ENCODE measurements at places on chromosomes 1 and 21.

DNA sequence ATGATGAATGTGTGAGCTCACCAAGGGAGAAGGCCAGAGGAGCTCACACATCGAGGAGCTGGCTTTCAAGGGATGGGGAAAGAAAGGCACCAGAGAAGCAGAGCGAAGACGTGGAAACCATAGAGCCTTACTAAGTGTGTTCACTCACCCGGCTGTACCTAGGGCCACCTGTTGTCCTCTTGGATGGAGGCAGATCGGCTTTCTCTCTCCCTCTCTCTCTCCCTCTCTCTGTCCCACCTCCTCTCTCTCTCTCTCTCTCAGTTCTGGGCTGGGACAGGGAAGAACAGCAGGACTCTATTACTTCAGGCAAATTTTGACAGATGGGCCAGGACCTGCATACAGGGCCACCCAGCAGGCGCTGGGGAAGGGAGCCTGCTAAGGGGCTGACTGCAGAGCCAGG, 64.8 kb downstream of the HIVEP3 start:
- no peak for DNase-seq

- DNase-seq = no peak
These were observed 6.3 kb downstream of the PRCC start for GRCh38 chr1:156773607-156774006.

GRCh38 chr1:243821177-243821680, 28.8 kb downstream of the AKT3 start:
- DNase-seq = no peak

DNA sequence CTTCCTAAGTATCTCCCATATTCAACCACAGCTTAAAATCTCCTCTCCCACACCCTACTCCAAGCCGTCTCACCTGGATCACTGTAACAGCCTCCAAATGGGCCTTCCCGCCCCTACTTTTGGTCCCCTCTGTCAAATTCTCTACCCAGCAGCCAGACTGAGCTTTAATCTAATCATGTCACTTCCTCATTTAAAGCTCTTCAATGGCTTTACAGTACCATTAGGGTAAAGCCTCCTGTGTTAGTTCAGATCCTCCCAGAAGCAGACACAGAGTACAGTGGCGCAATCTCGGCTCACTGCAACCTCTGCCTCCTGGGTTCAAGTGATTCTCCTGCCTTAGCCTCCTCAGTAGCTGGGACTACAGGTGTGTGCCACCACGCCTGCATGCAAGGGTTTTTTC, 46.8 kb upstream of the PSEN2 start:
- DNase-seq = no peak

GRCh38 chr1:183131166-183131565, 54.9 kb upstream of the LAMC2 start:
- no peak for DNase-seq

- DNase-seq = no peak
These were observed 35.4 kb upstream of the DPH5 start for GRCh38 chr1:101060992-101061391.

- DNase-seq = no peak
These were observed 52.7 kb upstream of the CXADR start for GRCh38 chr21:17460094-17460493.

GRCh38 chr1:6178751-6179563, 1.2 kb downstream of the CHD5 start:
- DNase-seq = no peak

- no peak for DNase-seq
These were observed 907.6 kb upstream of the ADGRL2 start for GRCh38 chr1:80893115-80893514.

DNA sequence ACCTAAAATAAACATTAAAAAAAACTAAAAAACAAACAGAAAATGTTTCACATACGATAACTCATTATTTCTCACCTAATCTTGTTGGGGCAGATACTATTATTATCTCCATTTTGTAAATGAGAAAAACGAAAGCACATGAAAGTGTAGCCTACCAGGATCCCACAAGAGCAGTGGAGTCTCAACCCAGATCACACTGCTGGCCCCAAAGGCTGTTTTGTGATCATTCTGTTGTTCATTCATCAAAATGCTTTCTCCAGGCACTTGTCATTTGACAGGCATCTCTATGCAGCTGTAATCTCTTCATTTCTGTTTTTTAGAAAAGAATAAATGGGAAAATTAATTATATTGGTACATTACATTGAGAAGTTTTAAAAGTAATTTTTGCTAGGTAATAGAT, 67.5 kb downstream of the AK5 start:
- DNase-seq = no peak

- DNase-seq = no peak
These were observed 601.0 kb downstream of the NUF2 start for GRCh38 chr1:163922743-163923201.

DNA sequence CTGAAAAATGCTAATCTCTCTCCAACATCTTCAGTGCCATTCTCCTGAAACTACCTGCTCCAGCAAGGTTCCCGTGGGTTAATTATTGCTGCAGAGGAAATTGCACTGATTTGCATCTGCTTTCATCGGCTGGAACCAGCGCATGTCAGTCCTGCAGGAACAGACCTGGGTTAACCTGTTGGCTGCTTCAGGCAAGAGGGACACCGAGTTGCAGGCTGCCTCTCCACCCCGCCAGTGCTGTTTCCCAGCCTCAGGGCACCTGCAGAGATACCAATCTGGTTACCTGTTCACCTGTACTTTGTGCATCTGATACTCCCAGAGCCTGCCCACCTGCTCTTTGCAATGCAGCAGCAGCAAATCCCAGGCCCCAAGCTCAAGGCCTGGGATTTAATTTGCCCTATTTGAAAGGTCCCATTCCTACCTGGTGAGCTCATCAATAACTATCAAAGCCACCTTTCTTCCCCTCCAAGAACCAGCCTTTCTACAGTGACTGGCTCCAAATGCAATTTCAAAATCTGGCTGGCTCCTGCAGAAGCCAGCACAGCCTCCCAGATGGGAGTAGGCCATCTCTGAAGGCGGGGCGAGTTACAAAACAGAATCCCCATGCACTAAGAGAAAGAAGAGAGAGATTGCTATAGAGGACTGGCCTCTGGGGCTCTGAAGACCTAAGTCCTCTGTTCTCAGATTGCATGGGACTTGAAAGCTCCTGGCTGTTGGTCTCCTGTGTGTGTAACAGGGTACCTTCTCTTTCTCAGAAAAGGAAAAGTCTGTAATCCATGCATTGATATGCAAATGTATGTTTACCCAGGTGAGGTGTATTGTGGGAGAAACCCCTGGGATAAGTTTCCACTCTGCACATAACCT, 67.8 kb downstream of the TOMM20 start:
- DNase-seq = peak; percentile 76

- peak; percentile 9 for DNase-seq
These were observed 50.1 kb downstream of the CHD5 start for GRCh38 chr1:6130036-6130435.

DNA sequence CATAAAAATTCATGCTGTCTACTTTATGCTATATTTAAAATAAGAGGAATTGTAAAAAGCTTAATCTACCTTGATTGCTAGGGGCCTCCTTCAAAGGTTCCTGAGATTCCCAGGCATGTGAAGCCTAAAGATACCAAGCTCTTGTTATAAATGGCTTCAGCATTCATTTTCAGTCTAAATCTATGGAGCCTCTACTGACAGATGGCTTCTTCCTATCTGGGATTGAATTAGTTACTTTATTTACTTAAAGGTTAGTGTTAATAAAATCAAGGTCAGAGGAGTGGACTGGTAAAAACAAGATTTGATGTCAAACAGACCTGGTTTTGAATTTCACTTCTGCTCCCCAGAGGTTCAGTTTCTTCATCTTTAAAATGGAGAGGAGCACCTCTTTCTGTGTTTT, 93.7 kb downstream of the TNNI3K start:
- no peak for DNase-seq

DNA sequence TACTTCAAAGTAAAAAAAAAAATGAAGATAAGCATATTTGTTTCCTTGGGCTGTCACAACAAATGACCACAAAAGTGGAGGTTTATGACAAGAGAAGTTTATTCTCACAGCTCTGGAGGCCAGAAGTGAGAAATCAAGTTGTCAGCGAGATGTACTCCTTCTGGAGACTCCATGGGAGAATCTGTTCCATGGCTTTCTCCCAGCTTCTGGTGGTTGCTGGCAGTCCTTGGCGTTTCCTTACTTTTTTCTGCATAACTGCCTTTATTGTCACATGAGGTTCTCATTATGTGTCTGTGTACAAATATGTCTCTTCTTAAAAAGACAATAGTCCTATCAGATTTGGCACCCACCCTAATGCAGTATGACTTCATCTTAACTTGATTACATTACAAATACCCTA, 398.3 kb downstream of the KCNT2 start:
- DNase-seq = no peak

DNA sequence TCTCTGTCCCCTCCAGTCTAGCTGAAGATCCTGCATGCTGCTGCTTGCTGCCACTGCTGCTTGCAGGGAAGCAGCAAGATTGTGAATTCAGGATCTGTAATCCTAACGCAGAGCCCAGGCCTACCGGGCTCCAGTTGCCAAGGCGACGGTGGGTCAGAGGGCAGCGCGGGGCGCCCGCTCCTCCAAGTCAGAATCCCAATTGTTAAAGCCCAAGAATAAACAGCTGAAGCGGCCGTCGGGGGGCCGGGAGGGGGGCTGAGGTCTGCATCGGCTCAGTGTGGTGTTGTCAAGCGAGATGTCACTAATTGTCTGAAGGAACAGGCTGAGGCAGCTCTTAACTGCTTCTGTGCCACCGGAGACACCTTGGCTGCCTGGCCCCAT, 36.8 kb downstream of the AHDC1 start:
- DNase-seq = no peak

DNA sequence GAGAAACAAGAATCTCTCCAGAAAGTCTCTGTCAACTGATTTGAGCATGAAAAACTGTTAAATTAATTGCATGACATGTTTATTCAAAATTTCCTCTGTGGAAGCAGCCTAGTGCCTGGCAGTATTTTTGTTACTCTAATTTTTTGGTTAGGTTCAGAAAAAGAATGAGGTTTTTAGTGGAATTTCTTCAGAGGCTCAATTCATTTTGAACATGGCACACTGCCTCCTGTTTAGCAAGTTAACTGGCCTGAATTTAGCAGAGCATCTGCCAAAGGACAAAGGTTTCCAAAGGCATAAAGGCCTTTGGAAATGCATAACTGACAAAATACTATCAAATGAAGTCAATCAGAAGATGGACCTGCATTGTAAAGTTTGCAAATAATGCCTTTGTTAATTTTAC, 1326.5 kb downstream of the PLA2G4A start:
- no peak for DNase-seq

- no peak for DNase-seq
These were observed 661 bp downstream of the GBP4 start for GRCh38 chr1:89198081-89198480.

DNA sequence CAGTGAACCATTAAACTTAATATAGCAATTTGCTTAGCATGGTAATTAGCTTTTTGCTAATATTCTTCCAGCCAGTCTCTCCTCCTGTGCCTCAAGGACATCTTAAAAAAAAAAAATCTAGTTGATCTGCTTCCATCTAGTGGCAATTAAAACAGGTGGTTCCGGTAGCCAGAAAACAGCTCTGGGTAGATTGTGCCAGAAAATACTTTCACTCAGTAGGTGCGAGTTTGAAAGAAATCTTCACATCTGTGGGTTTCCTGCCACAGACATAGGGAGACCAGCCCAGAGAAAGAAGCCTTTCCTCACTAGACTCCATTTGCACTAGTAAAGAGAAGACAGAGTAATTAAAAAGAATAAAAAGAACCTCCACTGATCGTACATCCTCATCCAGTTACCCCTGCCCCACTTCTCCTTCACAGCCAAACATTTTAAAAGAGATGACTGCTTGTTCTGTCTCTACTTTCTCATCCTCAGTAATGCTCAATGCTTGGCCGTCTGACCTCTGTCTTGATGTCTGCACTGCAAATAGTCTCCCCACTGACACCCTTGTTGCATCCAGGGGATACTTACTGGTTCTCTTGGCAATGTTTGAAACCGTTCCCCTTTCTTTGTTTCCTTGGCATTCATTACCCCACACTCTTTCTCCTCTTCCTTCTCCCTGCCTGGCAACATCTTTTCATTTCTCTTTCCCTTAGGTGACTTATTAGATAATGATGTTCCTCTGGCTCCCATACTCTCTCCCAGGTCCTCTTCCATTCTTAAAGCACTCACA, 16.9 kb downstream of the SELL start:
- no peak for DNase-seq

GRCh38 chr21:29189353-29189752, 58.9 kb downstream of the MAP3K7CL start:
- DNase-seq = no peak

DNA sequence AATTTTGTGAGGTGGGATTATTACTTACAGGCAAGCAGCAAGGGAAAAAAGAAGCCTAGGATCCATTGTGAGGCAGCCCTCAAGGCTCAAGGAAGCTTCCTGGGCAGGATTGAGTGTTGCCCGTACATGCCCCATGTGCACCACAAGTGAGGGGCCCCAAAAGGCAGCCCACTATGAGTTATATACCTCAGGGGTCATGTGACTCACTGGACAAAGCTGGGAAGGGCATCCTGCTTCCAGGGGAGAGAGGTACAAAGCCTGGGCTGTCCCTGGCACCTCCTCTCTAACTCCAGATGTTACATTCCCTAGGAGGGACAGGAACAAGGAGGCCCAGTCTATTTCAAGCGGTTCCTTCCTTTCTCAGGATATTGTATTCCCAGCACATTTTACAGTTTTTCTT, 34.0 kb upstream of the CD1D start:
- no peak for DNase-seq

GRCh38 chr1:76542359-76542758, 324.9 kb upstream of the ST6GALNAC5 start:
- no peak for DNase-seq

DNA sequence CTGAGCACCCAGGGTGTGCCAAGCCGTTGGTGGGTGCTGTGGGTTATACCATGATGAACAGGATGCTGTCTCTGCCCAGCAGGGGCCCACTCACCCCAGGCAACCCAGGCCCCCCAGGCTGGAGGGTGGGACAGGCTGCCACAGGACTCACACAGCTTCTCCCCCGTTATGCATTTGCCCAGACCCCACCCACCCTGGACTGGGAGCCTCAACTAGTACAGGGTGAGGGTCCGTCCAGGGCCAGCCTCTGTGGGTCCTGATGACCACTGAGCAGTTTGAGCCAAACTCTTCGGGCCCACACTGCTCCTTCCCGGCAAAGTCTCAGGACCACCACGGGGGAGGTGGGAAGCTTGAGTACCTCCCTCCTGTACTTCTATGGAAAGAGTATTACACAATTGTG, 3.8 kb upstream of the PRELP start:
- no peak for DNase-seq

DNA sequence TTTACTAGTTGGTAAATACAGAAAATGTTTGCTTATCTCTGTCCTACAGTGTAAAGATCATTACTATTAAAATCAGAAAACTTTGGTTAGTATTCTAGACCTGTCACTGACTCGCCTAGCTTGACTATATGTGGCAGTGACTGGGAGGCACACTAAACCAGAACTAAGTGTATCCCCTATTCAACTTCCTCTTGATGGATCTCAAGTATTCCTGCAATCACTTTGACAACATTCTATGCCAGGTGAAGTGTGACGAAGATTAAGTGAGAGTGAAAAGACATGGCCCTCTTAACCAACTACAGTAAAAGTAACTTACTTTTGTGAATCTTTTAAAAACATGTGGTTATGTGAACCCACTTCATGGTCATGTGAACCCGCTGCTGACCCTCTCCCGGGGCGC, 223.0 kb upstream of the ADAMTS5 start:
- DNase-seq = no peak

- no peak for DNase-seq
These were observed 41.2 kb upstream of the B3GALNT2 start for GRCh38 chr1:235545292-235545930.

GRCh38 chr1:109793486-109794318, 30.0 kb upstream of the EPS8L3 start:
- no peak for DNase-seq

GRCh38 chr21:44952116-44952928, 12.5 kb downstream of the SLX9 start:
- DNase-seq = peak; percentile 47
